ENCODE measurements at places on chromosomes 7 and 10. TPM values are rescaled to one million over a fixed set of nuclear protein-coding genes. Genes with fewer than 3 reads are reported as not detected.

Gene ZNF25
- 13.9 TPM for total RNA-seq

- H3K4me1 ChIP-seq: no peaks in the 10 kb centered on the region
- no peak overlapping the region for H3K27ac ChIP-seq
- H3K36me3 ChIP-seq: no peaks in the 10 kb centered on the region
- no peak for DNase-seq
- H3K4me3 ChIP-seq: no peak overlapping the region
Observed at GRCh38 chr7:121860953-121861352, 12.0 kb upstream of the PTPRZ1 start.

Gene SLC16A9
- 35.6 TPM for total RNA-seq

DNA sequence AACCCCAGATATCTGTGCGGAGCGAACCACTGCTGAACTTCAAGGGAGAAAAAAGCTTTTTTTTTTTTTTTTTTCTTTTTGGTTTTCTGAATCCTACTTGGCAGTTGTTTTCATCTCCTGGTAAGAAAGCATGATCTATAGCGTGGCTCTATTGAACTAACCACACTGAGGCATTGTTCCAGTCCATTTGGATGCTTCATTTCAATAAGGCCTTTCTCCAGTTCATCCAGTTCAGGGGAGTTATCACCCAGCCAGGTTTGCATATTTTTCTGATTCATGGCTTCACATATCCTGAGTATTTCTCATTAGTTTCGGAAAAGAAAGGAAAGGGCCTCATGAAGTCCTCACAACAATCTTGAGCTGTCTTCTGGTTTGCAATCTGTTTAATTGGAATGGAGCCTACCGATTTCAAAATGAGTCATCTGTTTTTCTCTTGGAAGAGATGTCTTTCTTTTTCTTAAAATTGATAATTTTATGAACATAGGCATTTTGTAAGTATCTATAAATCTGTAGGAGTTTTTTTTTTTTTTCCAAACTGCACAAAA lies 93.1 kb upstream of the STEAP4 start:
- no peak overlapping the region for H3K27ac ChIP-seq
- DNase-seq: no peak
- no peaks in the 10 kb centered on the region for H3K27me3 ChIP-seq
- no peaks in the 10 kb centered on the region for H3K36me3 ChIP-seq
- H3K4me1 ChIP-seq: no peaks in the 10 kb centered on the region
- no peak overlapping the region for H3K4me3 ChIP-seq

GRCh38 chr10:34655286-34656170 lies 159.6 kb downstream of the PARD3 start:
- no peaks in the 10 kb centered on the region for H3K27me3 ChIP-seq
- peak; percentile 41 for DNase-seq
- H3K4me3 ChIP-seq: no peak overlapping the region
- peaks cover 21% of the 10 kb centered on the region for H3K4me1 ChIP-seq
- no peak overlapping the region for H3K27ac ChIP-seq

- H3K4me1 ChIP-seq: peaks cover 10% of the 10 kb centered on the region
- H3K27ac ChIP-seq: no peak overlapping the region
- no peaks in the 10 kb centered on the region for H3K36me3 ChIP-seq
- no peaks in the 10 kb centered on the region for H3K27me3 ChIP-seq
- DNase-seq: no peak
- no peak overlapping the region for H3K4me3 ChIP-seq
Observed at GRCh38 chr10:43108951-43109350, 29.3 kb upstream of the CSGALNACT2 start.

Gene PRF1
- total RNA-seq: 2.7 TPM

DNA sequence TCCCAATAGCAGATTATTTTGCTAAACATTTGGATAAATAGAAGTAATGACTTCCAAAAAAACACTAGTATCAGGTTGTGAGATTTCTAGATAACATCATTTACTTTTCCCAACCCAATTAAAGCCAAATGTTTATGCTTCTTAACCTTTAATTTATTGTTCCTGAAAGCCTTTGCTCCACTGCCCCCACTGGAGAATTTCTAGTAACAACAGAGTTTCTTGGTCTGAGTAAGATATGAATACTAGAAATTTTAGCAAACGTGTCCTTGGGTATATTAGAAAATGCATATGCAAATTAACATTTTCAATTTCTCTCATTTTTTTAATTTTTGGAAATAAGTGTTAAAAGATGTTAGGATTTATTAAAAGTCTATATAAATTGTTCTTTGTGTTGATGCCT lies 958.0 kb upstream of the PHF14 start:
- no peak overlapping the region for H3K4me3 ChIP-seq
- no peaks in the 10 kb centered on the region for H3K36me3 ChIP-seq
- no peak overlapping the region for H3K27ac ChIP-seq
- H3K4me1 ChIP-seq: no peaks in the 10 kb centered on the region
- DNase-seq: no peak

GRCh38 chr10:5958675-5959074 lies 18.7 kb downstream of the IL15RA start:
- no peak overlapping the region for H3K4me3 ChIP-seq
- H3K36me3 ChIP-seq: no peaks in the 10 kb centered on the region
- no peak overlapping the region for H3K27ac ChIP-seq
- no peak for DNase-seq
- H3K27me3 ChIP-seq: no peaks in the 10 kb centered on the region

DNA sequence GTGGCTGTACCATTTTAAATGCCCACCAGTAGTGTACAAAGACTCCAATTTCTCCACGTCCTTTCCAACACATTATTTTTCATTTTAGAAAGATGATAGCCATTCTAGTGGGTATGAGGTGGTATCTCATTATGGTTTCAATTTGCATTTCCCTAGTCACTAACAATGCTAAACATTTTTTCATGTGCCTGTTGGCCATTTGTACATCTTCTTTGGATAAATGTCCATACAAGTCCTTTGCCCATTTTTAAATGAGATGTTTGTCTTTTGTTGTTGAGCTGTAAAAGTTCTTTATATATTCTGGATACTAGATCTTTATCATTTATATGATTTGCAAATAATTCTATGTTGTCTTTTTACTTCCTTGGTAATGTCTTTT lies 18.9 kb upstream of the BPGM start:
- no peak for DNase-seq
- H3K27me3 ChIP-seq: no peaks in the 10 kb centered on the region
- no peaks in the 10 kb centered on the region for H3K36me3 ChIP-seq
- H3K27ac ChIP-seq: no peak overlapping the region

DNA sequence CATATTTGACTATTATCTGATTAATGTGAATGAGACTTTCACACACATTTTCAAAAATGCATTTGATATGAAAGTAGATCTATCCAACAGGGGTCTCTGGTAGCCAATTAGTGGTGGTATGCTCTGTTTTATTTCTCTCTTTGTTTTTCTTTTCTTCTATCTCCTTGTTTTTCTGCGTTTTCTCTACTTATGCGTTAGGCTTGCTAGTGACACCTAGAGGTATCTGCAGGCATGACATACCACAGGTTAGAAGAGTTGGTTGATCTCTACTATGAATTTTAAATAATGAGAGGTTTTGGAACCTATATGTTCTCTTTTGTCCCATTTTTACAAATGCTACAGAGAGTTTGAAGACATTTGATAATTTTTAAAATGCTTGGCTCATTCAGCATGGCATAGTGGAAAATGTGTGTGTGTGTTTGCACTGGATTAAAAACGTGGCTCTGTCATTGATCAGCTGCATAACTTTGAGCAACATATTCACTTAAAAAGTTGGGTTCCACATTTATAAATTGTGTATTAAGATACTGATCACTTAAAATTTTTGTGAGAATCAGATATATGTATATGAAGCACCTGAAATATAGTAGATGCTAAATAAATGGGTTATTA lies 28.1 kb upstream of the PLXDC2 start:
- H3K4me3 ChIP-seq: no peak overlapping the region
- no peaks in the 10 kb centered on the region for H3K27me3 ChIP-seq
- peak; percentile 4 for DNase-seq
- H3K36me3 ChIP-seq: no peaks in the 10 kb centered on the region

DNA sequence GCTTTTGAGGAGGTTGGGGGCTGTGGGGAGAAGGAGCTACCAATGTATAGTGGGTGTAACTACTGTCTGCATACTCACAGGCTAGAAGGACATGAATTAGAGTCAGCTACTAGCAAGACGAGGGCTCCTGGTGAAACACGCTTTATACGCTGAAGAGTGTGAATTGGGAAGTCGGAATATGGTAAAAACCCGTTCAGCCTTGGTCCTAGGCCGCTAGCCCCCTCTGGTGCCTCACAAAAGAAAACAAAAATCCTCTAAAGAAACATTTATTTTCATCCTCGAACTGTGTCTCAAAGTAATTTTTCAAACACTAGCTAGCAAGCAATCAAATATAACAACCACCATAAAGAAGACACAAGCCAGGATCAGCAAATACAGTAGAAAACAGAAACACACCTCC lies 338.1 kb upstream of the SEMA3C start:
- H3K4me1 ChIP-seq: no peaks in the 10 kb centered on the region
- H3K27ac ChIP-seq: no peak overlapping the region
- no peaks in the 10 kb centered on the region for H3K27me3 ChIP-seq
- H3K36me3 ChIP-seq: no peaks in the 10 kb centered on the region
- no peak for DNase-seq

Gene FBXL15
- 34.0 TPM for total RNA-seq

Gene PTPRZ1
- total RNA-seq: 0.11 TPM

Gene CPA2
- not detected for total RNA-seq

GRCh38 chr10:35215107-35215506 lies 88.5 kb downstream of the CREM start:
- DNase-seq: no peak
- H3K4me1 ChIP-seq: peaks cover 4% of the 10 kb centered on the region
